Upper lobe of left lung (tissue), 6 donors: ENCODE measurements at places on chromosomes 6 and 20.

- no peak overlapping the region for H3K4me3 ChIP-seq
- no peaks in the 10 kb centered on the region for H3K36me3 ChIP-seq
- DNase-seq: no peak
Observed at GRCh38 chr6:33543116-33543515, 37.0 kb downstream of the BAK1 start.

GRCh38 chr6:135233686-135234491 is 52.8 kb downstream of the MYB start:
- no peaks in the 10 kb centered on the region for H3K36me3 ChIP-seq
- H3K27me3 ChIP-seq: no peaks in the 10 kb centered on the region
- H3K27ac ChIP-seq: no peak overlapping the region

DNA sequence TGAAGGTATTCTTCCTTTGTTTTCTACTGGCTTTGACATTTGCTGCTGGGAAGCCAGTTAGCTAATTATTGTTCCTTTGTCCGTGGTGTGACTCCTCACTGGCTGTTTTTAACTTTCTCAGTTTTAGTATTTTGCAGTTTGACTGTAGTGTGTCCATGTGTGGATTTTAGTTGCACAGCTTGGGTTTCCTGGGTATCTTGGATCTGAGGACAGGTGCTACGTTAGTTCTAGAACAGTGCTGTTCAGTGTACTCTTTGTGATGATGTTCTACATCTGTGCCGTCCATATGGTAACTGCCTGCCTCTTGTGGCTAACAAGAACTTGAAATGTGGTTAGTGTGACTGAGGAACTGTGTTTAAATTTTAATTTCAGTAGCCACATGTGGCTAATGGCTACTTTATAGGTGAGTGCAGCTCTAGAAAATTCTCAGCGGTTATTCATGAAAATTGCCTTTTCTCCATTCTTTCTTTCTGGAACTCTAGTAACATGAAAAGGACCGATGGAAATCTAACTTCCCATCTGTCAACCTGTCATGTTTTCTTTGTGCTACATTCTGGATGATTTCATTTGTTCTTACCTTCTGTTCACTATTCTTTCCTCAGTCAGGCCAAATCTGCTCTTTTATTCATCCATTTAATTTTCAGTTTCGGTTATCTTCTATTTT is 7.4 kb downstream of the SNX9 start:
- H3K36me3 ChIP-seq: no peaks in the 10 kb centered on the region
- DNase-seq: no peak
- peaks cover 12% of the 10 kb centered on the region for H3K4me1 ChIP-seq
- no peak overlapping the region for H3K27ac ChIP-seq
- no peak overlapping the region for H3K4me3 ChIP-seq

DNA sequence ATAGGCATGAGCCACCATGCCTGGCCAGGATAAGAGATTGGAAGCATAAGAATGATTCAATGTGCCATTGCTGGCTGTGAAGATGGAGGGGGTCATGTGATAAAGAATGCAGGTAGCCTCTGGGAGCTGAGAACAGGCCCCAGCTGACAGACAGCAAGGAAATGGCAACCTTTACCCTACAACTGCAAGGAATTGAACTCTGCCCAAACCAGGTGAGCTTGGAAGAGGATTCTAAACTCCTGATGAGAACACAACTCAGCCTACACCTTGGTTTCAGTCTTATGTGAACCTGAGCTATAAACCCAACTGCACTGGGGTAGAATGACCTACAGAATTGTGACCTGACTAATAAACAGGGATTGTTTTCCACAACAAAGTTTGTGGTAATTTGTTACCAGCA is 82.0 kb upstream of the AKIRIN2 start:
- no peak overlapping the region for H3K4me3 ChIP-seq
- no peak for DNase-seq
